RPMI8226 (cell line): ENCODE measurements at places on chromosomes 12 and 14.

DNA sequence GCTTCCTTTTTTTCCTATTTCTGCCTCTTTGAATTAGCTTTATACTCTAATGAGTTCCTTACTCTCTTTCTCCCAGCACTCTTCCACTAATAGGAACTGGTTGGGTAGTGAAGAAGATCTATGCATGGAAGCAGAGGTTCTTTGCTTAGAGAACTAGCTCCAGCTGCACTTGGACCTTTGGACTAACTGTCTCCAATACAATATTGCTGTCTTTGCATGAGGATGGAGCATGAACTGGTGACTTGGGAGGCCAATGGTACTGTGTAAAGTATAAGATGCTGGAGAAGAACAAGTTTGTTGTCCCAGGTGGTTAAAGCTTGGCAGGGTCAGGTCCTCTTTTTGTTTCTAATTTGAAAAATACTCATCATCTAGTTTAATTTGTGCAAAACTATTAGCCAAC lies 2.4 kb upstream of the GLS2 start:
- no peak for DNase-seq

DNA sequence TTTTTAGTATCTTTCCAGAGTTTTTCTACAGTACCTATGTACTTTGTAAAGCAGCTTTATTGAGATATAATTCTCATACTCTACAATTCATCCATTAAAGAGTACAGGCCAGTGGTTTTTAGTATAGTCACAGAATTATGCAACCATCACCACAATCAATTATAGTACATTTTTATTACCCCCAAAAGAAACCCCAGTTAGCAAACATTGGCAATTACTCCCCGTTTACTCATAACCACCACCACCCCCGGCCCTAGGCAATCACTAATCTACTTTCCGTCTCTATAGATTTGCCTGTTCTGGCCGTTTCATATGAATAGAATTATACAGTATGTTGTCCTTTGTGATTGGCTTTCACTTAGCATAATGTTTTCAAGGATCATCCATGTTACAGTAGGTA lies 119.8 kb downstream of the KICS2 start:
- no peak for DNase-seq

DNA sequence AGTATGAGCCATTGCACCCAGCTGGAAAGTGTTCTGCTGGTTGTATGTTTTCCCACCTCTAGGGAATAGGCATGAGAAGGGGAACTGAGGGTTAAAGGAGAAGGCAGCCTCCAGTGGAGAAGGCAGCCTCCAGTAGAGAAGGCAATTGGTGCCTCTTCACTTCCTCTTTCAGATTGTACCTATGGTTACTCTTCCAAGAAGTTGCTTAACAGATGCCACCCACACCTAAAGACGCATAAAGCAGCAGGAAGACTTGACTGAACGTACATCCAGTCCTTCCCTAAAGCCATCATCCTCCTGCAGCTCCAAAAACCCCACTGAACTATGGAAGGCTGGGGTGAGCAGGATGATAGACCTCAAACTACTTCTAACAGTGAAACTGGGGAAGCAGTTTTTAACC lies 13.1 kb downstream of the DPF3 start:
- no peak for DNase-seq

DNA sequence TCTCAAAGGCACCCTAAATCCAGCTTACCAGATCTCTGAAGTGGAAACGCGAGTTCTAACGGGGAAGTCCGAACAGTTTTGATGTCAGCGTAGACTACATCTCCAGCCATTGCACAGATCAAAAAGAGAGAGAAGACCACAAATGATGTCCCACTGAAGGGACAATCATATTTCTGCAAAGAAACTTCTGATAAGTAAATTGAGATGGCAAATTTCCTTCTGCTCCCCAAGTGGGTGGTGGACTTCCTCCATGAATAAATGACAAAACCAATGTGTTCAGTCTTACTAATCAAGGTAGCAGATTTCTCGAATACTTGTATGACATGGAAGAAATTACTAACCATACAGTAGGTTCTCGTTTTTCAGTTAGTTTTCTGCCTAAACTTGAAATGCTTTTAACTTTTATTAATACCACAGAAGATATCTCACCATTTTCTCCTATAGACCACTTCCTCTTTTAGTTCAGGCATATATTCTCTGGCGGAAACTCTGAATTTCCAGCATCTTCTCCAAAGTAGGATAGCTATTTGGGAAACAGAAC lies at the start of gene CLECL1:
Gene CLECL1 (minus strand): TSS at position 177 of the 541 bp plus-strand sequence.
- peak; percentile 18 for DNase-seq

DNA sequence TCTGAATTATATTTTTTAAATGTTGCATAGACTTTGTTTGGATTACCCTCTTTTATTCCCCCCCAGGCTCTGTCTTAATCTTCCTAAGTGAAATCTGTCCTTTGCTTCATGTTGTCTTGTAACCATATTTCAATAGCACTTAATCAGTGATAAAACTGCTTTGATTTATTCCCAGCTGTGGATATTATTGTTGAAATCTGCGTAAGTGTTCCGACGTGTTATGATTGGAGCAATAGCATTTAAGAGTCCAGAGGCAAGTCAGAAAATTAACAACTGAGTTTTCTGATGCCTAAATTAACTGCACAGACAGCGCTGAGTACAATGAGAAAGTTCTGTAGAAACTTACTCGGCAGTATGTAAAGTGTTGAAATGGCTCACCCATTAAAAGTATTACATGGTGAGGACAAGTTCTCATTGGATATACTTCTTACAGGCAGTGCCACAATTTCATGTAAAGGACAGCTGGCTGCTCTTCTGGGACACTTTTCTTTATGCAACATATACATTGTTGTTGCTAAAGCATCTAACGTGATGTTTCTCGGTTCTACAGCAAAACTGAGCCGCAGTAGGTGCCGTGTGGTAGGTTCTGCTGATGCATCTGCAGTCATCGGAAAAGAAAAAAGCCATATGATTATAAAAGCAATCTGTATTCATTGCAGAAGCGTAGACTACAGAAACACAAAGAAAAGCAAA lies 501.0 kb downstream of the EGLN3 start:
- DNase-seq = no peak
